COLO829 (cell line): ENCODE measurements at places on chromosomes 2 and 18.
A peak's percentile ranks its signal among the peaks of the same experiment; 100 is the strongest.

DNA sequence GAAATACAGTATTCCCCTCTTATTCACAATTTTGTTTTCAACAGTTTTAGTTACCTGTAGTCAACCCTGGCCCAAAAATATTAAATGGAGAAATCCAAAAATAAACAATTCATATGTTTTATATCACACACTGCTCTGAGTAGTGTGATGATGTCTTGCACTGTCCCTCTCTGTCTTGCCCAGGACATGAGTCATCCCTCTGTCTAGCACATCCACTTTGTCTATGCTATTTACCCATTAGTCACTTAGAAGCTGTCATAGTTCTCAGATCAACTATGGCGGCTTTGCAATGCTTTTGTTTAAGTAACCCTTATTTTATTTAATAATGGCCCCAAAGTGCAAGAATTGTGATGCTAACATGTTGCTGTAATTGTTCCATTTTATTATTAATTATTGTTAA is 380.6 kb upstream of the REG3G start:
- DNase-seq: no peak

GRCh38 chr18:24138789-24139616 is at the start of gene CABYR:
TSS of gene CABYR (plus strand) at chr18:24139062. CDS start at chr18:24143115, 4,053 bp downstream.
- no peak for DNase-seq

GRCh38 chr18:59671551-59671950 is 25.7 kb downstream of the CCBE1 start:
- DNase-seq: no peak

- no peak for DNase-seq
Measured at GRCh38 chr2:170365686-170366085, 187.7 kb downstream of the MYO3B start.

- peak; percentile 15 for DNase-seq
Measured at GRCh38 chr2:24970483-24971285, 1.1 kb downstream of the DNAJC27 start.

- peak; percentile 22 for DNase-seq
Measured at GRCh38 chr2:121128741-121129659, 156.0 kb downstream of the TFCP2L1 start.

DNA sequence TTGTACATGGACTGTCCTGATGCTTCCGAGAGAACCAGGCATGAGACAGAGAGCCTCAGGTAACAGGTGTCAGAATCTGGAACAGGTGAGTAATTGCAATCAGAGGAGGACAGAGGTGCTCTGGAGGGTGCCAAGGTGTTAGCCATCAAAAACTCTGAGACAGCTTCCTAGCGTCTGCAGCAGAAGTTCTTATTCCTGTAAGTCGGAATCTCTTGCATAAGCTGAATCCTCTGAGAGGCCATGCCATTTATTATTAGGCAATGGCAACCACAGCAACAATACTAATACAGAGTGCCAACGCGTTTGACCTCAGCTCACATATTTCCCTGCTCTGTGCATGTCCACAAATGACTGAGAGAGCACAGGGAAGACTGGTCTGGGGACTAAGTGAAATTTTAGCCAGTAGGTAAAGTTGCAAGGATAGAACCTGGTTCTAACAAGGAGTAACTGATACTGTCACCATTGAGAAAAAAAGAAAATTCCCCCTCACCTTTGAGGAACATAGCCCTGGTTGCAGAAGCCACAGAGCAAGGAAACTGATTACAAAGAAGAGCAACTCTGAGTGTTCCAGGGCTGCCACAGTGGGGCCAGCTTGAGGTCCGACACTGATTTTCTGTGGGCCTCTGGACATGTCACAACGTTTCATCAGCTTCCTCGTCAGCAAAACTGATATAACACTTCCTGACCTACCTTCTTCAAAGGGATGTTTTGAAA is 55.1 kb upstream of the ACSL3 start:
- no peak for DNase-seq

GRCh38 chr2:159907909-159908308 is 109.9 kb upstream of the CD302 start:
- DNase-seq: no peak

GRCh38 chr18:35091841-35092240 is 50.6 kb downstream of the MAPRE2 start:
- no peak for DNase-seq

DNA sequence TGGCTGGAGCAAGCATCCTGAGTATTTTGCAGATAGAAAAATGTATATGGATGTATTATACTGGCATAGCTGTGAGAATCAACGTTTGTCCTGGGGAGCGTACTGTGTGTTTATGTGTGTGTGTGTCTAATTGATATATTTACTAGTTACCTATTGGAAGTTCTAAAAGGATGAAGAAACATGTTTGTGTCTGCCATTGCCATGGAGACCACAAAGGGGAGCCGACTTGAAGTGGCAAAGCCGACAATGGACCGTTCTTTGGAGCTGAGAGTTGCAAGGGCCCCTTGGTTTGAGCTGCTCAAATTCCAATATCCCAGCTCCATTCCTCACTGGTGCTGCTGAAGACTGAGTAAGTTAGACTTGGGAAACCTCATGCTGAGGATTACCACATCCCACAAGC is 14.3 kb upstream of the SLC25A52 start:
- DNase-seq: no peak

DNA sequence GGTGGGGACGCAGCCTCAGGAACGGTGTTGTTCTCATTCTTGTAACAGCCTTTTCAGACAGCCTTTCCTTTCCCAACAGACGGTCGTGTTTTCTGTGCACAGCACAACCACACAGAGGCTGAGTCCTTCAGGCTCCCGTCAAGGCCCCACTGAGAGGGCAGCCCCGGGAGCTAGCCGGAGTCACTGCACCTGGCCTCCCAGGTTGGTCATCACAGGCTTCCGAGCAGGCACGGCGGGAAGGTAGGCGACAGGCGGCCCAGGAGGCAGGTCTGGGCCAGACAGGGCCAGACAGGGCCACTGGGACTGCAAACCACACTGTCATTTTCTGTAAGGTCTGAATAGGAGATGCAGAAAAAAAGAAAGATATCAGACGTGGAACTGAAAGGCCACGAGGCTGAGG is 570.8 kb downstream of the GALR1 start:
- no peak for DNase-seq

DNA sequence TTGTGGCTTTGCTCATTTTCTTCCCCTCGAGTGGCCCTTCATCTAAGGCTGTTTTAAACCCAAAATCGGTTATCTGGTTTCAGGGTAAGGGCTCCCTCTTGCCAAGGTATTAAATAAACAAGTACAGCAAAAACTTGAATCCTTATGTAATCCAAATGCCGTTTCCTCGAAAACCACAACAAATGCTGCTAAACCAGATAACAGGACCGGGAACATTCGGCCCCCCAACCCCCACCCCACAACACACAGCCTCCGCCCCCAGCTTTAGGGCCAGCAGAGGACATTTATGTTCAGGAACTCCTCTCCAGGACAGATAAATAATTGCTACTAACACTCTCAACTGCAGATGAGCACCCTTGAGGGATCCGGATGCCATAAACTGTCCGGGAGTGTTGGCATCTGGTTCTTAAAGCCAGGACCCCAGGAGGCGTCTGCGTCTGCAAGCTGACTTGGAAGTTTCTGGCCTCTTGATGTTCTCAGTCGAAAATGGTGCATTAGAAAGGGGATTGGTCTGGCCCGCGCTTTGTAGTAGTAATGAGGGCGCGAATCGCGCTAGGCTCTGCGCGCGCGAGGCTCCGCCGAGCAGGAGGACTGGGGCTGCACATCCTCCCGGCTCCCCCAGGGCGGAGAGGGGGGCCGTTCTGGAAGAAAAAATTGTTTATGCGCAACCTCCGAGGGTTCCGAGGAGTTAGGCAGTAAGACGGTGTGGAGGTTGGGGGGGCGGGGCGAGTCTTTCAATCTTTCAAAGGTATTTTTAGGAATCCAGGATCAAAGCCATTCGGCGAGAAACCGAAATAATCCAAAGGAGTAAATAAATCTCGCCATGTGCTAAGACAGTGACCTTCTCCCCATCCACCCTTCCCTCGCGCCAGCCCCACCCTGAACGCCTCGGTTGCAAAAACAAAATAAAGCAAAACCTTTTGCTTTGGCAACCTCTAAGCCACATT is 3.9 kb upstream of the ID2 start:
- DNase-seq: no peak

DNA sequence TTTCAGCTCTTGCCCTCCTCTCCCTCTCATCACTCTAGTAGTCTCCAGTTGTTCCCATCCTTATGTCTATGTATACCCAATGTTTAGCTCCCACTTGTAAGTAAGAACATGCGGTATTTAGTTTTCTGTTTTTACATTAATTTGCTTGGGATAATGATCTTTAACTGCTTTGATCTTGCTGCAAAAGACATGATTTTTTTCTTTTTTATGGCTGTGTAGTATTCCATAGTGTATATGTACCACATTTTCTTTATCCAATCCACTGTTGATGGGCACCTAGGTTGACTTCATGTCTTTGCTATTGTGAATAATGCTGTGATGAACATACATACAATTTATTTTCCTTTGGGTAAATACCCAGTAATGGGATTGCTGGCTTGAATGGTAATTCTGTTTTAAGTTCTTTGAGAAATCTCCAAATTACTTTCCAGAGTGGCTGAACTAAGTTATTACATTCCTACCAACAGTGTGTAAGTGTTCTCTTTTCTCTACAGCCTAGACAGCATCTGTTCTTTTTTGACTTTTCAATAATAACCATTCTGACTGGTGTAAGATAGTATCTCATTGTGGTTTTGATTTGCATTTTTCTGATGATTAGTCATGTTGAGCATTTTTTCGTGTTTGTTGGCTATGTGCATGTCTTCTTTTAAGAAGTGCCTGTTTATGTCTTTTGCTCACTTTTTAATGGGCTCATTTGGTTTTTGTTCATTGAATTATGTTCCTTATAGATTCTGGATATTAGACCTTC is 179.6 kb upstream of the SLC39A10 start:
- DNase-seq: no peak

- no peak for DNase-seq
Measured at GRCh38 chr2:101082998-101083397, 68.2 kb downstream of the TBC1D8 start.

DNA sequence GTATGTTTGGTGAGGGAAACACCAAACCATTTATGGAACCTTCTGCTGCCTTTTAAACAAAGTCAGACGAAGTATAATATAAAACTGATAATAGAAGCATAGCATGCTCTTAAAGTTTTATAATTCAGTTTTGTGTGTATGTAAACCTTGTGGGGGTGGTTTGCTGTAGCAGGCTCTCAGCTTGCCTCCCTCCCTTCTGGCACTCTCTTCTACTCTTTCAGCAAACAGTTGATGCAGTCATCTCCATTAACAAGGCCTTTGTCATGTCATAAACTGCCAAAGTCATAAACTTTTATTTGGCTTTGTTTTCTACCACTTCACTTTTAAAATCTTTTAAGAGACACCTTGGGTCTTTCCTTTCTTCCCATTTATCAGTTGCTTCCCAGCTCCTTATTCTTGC is 448.2 kb upstream of the SETBP1 start:
- DNase-seq: no peak

DNA sequence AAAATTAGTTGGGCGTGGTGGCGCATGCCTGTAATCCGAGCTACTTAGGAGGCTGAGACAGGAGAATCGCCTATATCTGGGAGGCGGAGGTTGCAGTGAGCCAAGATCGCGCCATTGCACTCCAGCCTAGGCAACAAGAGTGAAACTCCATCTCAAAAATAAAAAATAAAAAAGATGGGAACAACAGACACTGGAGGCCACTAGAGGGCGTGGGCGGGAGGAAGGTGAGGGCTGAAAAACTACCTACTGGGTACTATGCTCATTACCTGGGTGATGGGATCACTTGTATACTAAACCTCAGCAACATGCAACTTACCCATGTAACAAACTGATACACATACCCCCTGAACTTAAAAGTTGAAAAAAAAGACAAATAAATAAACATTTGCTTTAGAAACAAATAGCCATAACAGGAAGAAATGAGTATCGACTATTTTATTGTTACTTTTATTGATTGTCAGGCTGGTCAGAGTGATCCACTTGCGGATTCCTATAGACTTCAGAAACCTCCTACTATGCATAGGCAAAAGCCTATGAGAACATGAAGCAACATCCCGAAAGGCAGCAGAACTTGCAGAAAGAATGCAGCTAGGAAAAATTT is 61.0 kb downstream of the TMEM163 start:
- DNase-seq: no peak

- no peak for DNase-seq
Measured at GRCh38 chr2:212136216-212136795, 402.3 kb downstream of the ERBB4 start.

GRCh38 chr2:117918608-117919007 is 95.3 kb downstream of the CCDC93 start:
- no peak for DNase-seq

- DNase-seq: no peak
Measured at GRCh38 chr2:15776629-15776919, 163.8 kb upstream of the MYCN start.

GRCh38 chr2:12766421-12766879 is 49.7 kb downstream of the TRIB2 start:
- peak; percentile 37 for DNase-seq
